Esophagus squamous epithelium (tissue), 5 donors: ENCODE measurements at places on chromosomes 4 and X. TPM values are rescaled to one million over a fixed set of nuclear protein-coding genes. Genes with fewer than 3 reads are reported as not detected.

Gene TLR1
- 2.5 TPM for total RNA-seq

- DNase-seq: no peak
- H3K27me3 ChIP-seq: no peaks in the 10 kb centered on the region
- no peak overlapping the region for H3K4me3 ChIP-seq
- H3K4me1 ChIP-seq: no peaks in the 10 kb centered on the region
- no peak overlapping the region for H3K27ac ChIP-seq
Measured at GRCh38 chrX:24748196-24748595, 54.5 kb downstream of the POLA1 start.

DNA sequence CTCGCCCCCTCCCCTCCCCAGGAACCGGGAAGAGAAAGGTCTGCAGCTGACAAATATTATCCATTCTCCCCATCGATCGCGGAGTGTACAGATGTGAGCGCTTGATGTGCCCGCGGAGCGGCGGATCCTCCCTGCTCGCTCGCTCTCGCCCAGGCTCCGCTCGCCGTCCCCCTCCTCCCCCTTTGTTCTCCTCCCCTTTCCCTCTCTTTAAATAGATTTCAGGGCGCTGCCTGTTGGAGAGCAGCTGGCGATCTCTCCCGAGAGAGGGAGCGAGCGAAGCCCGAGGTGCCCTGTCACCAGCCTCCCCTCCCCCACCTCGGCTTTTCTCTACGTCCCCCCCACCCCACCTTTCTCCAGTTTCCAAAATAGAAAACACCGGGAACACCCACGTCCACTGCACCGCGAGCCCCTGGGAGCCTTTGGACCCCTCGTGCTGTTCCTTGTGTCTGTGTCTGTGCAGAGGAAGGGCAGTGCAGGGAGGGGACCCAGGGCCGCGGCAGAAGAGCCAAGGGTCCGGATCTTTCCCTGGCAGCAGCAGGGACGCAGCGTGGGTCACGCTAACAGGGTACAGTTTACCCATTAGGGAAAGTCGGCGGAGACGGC is 56.6 kb upstream of the BCOR start:
- peaks cover 8% of the 10 kb centered on the region for H3K4me1 ChIP-seq
- no peak for DNase-seq
- no peaks in the 10 kb centered on the region for H3K27me3 ChIP-seq
- no peaks in the 10 kb centered on the region for H3K36me3 ChIP-seq
- peak overlapping the region; percentile 62 for H3K4me3 ChIP-seq

GRCh38 chr4:77367638-77368037 is 210.6 kb downstream of the CCNG2 start:
- H3K4me1 ChIP-seq: no peaks in the 10 kb centered on the region
- no peak overlapping the region for H3K27ac ChIP-seq
- DNase-seq: no peak
- H3K36me3 ChIP-seq: no peaks in the 10 kb centered on the region

Gene CTAG1B
- total RNA-seq: not detected
